ENCODE measurements at places on chromosomes 3 and 15.

GRCh38 chr15:37940876-37941275, 6.4 kb downstream of the TMCO5A start:
- DNase-seq: no peak
- no peak overlapping the region for H3K27ac ChIP-seq
- no peaks in the 10 kb centered on the region for H3K36me3 ChIP-seq
- H3K4me3 ChIP-seq: no peak overlapping the region
- peaks cover 1% of the 10 kb centered on the region for H3K27me3 ChIP-seq

DNA sequence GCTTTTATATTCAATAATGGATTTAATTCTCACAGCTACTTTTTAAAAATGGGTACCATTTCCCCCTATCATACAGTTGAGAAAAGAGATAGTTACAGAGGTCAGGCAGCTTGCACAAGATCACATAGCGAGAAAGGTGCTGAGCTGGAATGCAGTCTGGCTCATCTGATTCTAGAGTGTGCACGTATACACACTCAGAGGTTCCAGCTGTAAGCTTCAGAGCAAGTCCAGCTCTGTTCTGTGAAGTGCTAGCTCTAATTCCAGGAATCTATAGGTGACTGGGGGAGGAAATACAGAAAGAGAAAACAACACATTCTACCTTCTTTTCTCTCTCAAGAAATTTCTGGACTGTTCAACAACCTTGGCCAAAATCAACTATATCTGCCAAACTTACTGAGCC, 318.7 kb downstream of the FOXP1 start:
- DNase-seq: no peak
- no peaks in the 10 kb centered on the region for H3K27me3 ChIP-seq
- no peaks in the 10 kb centered on the region for H3K4me1 ChIP-seq
- no peaks in the 10 kb centered on the region for H3K36me3 ChIP-seq
- H3K27ac ChIP-seq: no peak overlapping the region

- H3K4me3 ChIP-seq: no peak overlapping the region
- no peaks in the 10 kb centered on the region for H3K36me3 ChIP-seq
- H3K4me1 ChIP-seq: peaks cover 15% of the 10 kb centered on the region
- peak overlapping the region; percentile 26 for H3K27ac ChIP-seq
- DNase-seq: peak; percentile 29
These were observed 60.9 kb upstream of the TJP1 start for GRCh38 chr15:29883126-29883525.

GRCh38 chr3:127673191-127674100, 694 bp downstream of the ABTB1 start:
- peak overlapping the region; percentile 97 for H3K4me3 ChIP-seq
- peak; percentile 57 for DNase-seq
- H3K27ac ChIP-seq: peak overlapping the region; percentile 82

DNA sequence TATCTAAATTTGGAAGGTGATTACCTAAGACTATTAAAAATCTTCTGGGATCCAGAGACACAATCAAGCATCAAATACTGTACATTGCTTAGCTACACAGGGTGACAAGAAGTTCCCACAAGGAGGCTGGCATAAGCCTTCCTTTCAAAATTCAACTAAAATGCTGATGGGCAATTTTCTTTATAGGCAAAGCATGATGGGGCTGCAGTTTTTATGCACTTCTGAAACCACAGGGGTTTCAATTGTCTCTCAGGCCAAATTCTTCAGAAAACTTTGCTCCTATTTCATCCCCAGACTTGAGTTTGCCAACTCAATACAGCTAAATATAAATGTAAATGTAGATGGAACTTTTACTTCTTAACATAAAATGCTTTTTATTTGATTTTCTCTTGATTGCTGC, 241.6 kb downstream of the ZPLD1 start:
- no peaks in the 10 kb centered on the region for H3K4me1 ChIP-seq
- H3K27me3 ChIP-seq: no peaks in the 10 kb centered on the region
- no peak overlapping the region for H3K27ac ChIP-seq

DNA sequence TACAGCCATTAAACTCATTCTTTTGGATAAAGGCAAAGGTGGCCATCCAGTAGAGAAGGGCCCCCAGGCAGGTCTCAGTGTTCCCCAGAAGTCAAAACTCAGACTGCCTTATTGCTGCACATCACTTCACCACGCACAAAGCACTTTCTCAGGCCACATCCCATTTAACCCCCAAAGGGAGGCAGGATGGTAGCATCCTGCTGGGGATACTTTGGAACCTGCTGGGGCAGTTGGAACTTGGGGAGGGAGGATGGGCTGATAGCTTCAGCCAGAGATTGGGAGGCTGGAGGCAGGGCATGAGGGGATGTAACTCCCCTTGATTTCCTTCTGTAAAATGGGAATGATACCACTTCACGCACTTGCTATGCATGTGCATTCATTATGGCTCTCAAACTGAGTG, 5.0 kb downstream of the ITPKA start:
- no peak for DNase-seq
- no peaks in the 10 kb centered on the region for H3K36me3 ChIP-seq
- no peak overlapping the region for H3K4me3 ChIP-seq
- no peak overlapping the region for H3K27ac ChIP-seq

Data from IMR-90 (cell line).